ENCODE measurements at places on chromosomes 1 and 21. TPM values are rescaled to one million over a fixed set of nuclear protein-coding genes. Genes with fewer than 3 reads are reported as not detected.

SMCP gene
- total RNA-seq = not detected

TTC24 gene
- total RNA-seq = not detected

PTGFRN gene
- 57.7 TPM for total RNA-seq

NPR1 gene
- total RNA-seq = 2.2 TPM

DDAH1 gene
- 28.6 TPM for total RNA-seq

Data from type B pancreatic cell (in vitro differentiated cells).